ENCODE measurements at places on chromosomes 1 and 21.

GRCh38 chr1:209416716-209417115 is 166.8 kb upstream of the CAMK1G start:
- DNase-seq, result no peak

- peak; percentile 83 for DNase-seq
Observed at GRCh38 chr1:17239420-17239819, 9.5 kb upstream of the PADI3 start.

DNA sequence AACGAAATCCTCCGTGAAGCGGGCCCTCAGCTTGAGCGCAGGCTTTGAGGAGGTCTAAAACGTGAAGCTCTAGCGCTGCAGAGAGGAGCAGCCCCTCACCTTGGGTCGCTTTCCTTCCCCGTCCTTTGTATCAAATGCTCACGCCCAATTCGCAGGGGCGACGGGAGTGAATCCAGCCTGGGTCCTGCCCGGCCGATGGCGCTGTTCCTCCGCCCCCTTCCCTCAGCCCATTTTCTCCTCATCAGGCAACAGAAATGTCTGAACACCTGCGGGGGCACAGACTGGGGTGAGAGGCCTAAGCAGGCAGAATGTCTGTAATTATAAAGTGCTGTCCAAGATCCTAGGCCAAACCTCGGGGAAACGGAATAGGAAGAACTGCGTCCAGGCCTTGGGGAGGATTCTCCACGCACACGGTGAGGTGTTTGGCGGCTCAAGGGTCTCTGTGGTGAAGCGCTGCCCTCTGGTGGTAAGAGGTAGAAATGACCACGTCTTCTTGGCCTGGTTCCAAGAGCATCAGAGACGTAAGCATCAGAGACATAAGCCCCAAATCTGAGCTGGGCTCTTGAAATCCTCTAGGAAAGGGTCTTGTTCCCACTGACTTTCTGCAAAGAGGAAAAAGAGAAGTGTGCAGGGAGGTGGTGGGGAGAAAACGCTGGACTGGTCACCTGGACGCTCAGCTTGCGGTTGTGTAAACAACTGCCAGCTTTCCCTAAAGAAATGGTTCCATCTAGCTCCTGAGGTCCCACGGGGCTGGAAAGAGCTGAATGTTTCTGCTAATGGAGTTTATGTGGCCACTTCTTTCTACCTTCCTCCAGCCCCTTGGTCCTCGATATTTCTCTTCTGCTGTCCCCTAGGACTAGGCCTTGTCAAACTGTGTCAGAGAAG is 92.1 kb upstream of the CD53 start:
- peak; percentile 69 for DNase-seq

- DNase-seq, result no peak
Observed at GRCh38 chr1:91725989-91726721, 159.8 kb downstream of the TGFBR3 start.

- DNase-seq, result no peak
Observed at GRCh38 chr1:42010381-42010780, 91.7 kb upstream of the HIVEP3 start.

DNA sequence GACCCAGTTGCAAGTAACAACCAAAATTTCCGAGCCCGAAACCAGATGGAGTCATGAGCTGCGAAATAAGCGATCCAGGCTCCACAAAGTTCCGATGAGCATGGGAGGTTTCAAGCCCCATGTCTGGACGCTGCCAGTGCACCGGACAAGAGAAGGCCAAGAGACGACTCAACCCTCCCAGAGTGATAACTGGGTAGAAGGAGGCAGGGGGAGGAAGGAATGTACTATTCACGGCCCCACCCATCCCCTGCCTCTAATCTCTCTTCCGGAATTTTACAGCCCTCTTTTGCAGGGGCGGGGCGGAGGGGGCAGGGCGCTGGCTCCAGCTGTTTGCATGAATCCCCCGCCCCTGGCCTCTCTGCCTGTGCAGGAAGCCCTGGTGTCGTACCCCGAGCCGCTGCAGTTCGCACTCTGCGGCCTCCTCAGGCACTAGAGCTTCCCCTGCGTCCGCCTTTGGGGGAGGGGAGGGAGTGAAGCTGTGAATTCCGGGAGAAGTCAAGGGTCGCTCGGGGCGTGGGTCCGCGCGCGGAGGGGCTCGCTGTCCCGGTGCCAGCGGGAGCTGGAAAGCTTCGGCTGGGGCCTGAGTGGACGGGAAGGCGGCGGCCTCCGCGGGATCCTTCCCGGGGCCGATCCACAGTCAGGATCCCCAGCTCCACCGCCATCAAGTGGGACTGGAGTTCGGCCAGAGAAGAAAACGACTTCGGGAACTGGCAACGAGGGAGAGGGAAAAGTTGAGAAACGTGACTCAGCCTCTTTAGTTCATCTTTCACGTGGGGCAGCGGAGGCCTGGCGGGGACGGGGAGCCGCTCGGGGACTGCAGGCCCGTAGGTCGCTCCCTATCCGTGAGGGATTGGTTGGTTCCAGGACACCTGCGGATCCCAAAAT is 6.3 kb upstream of the PTP4A2 start:
- peak; percentile 53 for DNase-seq

GRCh38 chr1:9453779-9454418 is 85.4 kb upstream of the SLC25A33 start:
- DNase-seq, result no peak

DNA sequence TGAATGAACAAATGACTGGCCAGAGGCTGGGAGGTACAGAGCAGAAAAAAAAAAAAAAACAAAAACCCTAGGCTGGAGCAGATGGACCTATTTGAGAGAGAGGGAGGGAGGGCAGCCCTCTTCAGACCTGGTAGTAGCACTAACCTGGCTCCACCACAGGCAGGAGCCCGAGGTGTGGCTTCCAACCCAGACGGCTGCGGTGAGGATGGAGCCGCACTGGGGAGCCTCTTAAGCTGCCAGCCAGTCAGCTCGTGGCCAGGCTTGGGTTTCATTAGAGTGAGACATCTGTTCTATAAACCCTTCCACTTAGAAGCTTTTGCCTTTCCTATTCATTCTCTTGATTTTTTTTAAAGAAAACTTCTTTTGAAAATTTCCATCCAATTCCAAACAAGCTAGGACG is 16.8 kb downstream of the LGR6 start:
- peak; percentile 55 for DNase-seq

GRCh38 chr1:36761113-36761512 is 273.2 kb downstream of the GRIK3 start:
- no peak for DNase-seq

- no peak for DNase-seq
Observed at GRCh38 chr1:76677416-76678405, 189.6 kb upstream of the ST6GALNAC5 start.

GRCh38 chr1:201044119-201044518 is 20.6 kb upstream of the KIF21B start:
- no peak for DNase-seq

DNA sequence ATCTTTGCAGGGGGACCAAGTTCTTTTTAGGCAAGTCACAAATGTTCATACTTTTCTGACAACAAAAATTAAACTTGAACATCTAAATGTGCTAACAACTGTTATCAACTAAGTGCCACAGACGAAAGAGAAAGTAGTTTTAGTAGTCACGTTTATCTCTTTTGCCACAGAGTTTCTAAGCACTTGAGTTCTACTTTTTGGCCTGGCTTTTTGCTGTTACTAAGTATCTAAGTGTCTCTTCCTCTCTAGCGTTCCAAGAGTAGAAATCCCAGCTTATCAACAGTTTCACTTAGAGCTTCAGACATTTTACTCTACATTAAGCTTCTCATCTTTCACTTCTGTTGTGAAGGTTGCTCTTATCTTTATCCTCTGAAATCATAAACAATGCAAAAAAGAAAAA is 34.2 kb downstream of the GATAD2B start:
- DNase-seq, result no peak

- no peak for DNase-seq
Observed at GRCh38 chr21:41439248-41439647, 13.2 kb downstream of the MX1 start.

DNA sequence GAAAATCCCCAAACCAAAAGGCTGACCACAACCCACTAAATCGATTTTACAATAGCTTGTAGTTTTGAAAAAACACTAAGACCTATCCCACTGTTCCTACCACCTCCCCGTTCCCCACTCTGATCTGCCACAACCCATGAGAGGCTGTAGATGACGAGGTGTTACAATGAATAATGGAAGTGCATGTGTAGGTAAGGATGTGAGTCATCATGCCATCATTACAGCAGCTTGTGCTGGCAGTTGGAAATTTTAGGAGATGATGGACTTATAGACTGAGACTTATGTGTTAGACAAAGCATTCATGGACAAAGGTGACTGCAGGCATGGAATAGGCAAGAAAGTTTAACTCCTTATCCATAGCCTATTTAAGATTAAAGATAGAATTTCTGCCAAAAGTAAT is 184.7 kb upstream of the CACYBP start:
- no peak for DNase-seq

GRCh38 chr1:44661781-44662682 is 12.2 kb downstream of the TMEM53 start:
- DNase-seq, result no peak

GRCh38 chr21:15967661-15968060 is 237.9 kb downstream of the USP25 start:
- DNase-seq, result no peak

- no peak for DNase-seq
Observed at GRCh38 chr1:104064399-104064798, 314.7 kb downstream of the AMY1C start.

DNA sequence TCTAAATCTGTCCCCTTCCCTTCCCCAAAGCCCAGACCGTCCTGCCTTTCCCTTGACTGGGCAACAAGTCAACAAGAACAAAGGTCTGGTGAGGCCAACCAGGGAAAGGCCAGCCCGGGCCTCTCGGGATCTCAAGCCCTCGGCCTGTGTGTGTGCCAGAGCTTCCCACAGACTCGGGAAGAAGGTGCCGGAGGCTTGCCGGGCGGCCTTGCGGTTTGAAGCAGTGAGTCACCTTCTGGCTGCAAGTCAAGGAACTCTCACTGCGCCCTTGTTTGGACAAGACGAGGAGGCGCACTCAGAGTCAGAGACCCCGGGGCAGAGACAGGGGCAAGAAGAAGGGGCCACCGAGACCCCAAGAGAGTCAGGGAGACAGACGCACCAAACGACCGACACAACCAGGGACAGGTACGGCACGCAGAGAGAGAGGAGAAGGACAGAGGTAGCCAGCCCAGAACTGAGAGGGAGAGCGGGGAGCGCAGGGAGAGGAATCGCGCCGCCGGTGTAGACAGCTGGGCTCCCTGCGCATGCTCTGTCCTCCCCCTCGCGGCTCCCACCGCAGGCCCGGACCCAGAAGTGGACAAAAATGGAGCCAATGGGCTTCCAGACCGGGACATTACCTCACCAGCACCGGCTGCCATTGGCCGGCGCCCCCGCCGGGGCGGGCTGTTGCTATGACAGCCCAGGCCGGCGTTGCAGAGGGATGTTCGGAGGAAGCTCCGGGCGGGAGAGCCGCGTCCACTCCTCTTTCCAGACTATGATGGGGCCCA is 66.6 kb upstream of the LAPTM5 start:
- peak; percentile 97 for DNase-seq

- peak; percentile 45 for DNase-seq
Observed at GRCh38 chr1:76659171-76659940, 207.9 kb upstream of the ST6GALNAC5 start.

GRCh38 chr1:220123889-220124288 is 30.0 kb downstream of the IARS2 start:
- no peak for DNase-seq

DNA sequence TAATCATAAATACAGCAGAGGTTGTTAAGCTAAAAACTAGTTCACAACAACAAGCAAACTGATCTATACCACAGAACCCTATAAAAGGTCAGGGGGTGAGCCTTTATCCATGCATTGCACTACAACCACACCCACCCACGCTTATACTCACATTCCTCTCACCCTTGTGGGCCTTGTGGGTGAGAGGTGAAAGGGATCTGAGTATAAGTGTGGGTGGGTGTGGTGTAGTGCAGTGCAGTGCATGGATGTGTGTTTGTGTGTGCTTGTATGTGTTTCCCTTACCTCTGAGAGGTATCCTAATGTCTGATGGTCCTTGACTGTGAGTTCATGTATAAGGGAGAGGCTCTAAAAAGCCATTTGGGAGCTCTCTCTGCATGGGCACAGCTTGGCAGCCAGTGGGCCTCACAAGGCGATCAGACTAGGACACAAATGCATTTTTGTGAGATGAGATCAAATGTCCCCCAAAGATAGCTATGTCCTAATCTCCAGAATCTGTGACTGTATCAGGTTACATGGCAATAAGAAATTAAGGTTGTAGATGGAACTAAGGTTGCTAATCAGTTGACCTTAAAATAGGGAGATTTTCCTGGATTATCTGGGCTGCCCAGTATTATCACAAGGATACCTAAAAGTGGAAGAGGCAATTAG is 95.5 kb upstream of the DPT start:
- no peak for DNase-seq

Measured in NCI-H526 (cell line).